ENCODE measurements at places on chromosomes 12 and 14.

GRCh38 chr12:104669851-104670337, 213.1 kb downstream of the CHST11 start:
- no peak for DNase-seq

- no peak for DNase-seq
Measured at GRCh38 chr14:61176686-61177085, 104.5 kb downstream of the TMEM30B start.

- no peak for DNase-seq
Measured at GRCh38 chr14:31950764-31951637, 126.1 kb upstream of the ARHGAP5 start.

DNA sequence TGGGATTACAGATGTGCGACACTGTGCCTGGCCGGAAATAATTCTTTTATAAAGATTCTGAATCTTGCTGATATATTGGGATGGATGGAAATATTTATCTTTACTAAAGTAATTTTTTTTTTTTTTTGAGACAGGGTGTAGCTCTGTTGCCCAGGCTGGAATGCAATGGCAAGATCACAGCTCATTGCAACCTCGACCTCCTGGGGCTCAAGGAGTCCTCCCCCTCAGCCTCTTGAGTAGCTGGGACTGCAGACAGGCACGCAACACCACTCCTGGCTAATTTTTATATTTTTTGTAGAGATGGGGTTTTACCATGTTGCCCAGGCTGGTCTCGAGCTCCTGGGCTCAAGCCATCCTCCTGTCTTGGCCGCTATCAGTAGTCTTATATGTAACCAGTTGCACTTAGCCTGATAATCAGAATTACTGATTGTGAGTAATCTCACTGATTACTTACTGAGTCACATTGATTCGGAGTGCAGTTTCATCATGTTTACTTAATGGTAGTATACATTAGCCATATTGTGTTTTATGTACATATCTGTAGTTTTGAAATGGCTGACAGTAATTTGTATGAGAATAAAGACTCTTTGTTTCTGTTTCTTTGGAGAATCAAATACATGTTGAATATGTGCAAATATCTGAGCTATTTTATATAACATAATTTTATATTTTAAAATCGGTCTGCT, 50.4 kb upstream of the LRTM2 start:
- no peak for DNase-seq

- DNase-seq = peak; percentile 94
Measured at GRCh38 chr12:123972457-123973401, at the start of the genes CCDC92 and ZNF664. CCDC92 (minus strand) TSS chr12:123972831; CDS start chr12:123944305, 28,526 bp downstream. ZNF664 (plus strand) TSS chr12:123973215; CDS start chr12:124012145, 38,930 bp downstream.

DNA sequence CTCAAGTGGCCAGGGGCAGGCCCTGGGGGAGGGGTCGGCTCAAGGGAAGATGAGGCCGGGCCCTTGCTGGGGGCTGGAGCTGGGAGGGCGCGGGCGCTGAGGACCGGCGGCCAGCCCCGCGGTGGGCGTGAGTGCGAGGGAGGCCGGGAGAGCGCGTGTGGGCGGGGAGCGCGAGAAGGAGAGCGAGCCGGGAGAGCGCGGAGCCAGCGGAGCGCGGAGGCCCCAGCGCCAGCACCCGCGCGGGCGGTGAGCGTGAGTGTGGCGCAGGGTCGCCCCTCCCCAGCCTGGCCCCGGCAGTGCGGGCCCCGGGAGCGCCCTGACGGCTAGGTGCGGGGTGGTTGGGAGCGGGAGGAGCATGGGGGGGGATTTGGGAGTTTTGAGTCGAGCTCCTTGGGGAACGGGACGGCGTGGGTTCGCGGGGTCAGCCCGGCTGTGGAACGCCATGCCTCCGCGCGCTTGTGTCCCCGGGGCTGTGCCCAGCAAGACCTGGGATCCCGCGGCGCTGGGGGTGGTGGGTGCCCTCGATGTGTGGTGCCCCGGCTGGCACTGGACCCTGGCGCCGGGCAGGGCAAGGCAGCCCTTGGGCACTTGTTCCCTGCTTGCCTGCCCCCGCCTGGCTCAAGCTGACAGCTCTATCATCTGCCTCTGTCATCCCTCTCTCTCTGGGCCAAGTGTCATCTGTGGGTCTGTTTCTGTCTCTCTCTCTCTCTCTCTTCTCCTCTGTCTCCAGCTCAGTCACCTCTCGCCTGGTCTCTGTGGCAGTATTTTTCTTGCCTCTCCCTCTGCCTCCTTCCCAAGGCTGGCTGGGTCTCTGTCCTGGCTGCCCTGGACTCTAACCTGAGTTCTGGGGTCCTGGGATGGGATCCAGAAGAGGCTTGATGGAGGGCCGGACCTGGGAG, at the start of gene LBHD2:
LBHD2 (plus strand) TSS at position 190 of the 899 bp plus-strand sequence. CDS start 1,803 bp downstream, outside the sequence.
- DNase-seq = no peak

DNA sequence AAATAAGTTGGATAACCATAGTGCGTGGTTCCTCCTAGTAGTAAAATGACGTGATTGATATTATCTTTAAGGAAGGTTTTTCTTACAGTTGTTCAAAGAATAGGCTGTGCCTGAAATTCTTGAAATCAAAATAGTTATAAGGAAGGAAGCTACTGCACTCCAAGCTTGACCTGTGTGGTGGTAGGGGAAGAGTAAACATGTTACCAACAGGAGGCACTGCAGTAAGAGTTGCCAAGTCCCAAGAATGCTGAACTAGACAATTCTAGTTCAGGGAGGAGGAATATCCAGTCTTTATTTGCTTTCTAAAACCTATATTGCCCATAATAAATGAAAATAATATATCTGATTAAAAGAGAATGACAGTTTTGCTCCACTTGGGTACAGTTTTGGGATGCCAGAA, 764.5 kb downstream of the TMTC2 start:
- DNase-seq = no peak

DNA sequence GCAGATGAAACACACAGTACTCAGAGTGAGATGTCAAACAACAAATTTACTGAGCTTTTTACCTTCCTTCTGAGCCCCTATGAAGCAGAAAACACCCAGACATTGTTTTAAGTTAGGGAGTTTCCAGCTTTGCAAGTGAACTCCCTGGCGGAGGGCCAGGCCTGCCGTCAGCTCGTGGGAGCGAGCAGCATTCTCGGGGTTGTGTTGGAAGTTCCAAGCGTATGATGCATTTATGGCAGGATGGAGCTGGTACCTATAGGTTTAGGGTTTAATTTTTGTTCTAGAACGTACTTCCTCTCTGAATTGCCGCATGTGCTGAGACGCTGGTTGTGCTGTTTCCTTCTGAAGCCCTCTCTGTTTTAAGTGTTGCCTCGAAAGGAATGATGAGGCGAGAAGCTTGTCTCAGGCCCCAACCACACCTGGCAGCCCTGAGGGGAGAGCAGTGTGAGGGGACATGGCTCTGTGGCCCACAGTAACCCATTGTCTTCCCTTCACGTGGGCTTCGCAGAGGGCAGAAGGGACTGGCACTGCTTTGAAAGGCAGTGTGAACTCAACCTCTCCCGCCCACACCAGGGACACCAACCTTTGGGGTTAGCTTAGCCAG, 76.6 kb downstream of the SSPN start:
- DNase-seq = no peak

DNA sequence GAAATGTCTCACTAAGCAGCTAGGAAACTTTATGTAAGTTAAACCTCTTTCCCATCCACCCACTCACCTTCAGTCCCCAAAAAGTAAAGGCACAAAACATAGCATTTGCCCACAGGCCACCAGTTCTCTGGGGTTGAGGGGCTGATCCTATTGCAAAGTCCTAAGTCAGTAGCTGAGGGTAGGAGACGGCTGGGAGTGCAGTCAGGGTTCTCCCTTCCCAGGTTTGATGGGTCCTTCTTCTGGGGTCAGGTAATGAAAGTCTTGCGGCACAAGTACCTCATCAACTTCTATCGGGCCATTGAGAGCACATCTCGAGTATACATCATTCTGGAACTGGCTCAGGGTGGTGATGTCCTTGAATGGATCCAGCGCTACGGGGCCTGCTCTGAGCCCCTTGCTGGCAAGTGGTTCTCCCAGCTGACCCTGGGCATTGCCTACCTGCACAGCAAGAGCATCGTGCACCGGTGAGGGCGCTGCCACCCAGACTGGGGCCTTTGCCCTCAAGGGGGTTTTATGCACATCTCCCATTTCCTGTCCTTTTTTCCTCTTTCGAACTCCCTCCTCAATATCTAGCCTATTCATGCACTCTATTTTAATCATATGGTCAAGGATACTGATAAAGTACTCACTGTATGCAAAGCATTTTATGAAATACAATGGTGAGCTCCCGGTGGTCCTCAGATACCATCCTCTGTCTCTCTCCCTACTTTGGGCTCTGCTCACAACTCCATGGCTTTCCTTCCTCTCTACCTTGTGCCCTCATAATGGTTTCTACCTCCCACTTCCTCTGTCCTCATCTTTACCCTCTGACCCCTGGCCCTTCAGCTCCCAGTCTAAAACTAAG, 986 bp downstream of the TSSK4 start:
- no peak for DNase-seq

GRCh38 chr12:80838708-80839107, 99.0 kb downstream of the LIN7A start:
- DNase-seq = peak; percentile 92

DNA sequence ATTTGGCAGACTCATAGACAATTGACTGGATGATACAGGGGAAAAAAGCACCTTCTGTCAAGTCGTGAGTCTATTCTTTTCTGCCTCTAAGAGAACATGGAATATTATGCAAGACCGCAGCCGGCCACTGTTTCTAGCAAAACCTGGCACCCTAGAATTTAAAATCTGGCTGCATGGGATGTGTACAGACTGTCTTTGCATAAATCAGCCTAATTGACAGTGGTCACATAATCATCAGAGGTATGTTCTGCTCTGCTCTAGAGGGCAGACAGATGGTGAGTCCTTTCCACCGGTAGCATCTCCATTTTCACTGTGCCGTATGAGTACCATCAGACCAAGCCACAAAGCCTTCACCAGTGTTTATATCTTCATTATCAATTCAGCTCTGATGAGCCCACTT, 80.6 kb downstream of the KCNK10 start:
- peak; percentile 96 for DNase-seq

- DNase-seq = no peak
Measured at GRCh38 chr12:57216921-57217879, 606 bp downstream of the NXPH4 start.

DNA sequence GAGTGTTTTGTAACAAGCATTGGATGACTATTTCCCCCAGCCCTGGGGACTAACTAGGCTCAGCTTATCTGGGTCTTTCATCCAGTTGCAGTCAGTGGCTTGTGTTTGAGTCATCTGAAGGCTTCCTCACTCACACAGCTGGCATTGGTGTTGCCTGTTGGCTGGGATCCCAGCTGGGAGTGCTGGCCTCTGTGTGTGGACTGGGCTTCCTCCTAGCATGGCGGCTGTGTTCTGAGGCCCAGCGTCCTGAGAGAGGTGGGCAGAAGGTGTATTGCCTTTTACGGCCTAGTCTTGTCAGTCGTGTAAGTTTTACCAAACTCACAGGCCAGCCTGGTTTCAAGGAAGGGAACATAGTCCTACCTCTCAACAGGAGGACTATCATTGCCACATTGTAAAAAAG, 28.3 kb upstream of the PPP2R5C start:
- no peak for DNase-seq

GRCh38 chr12:112314981-112315380, 67.2 kb downstream of the HECTD4 start:
- DNase-seq = no peak

- no peak for DNase-seq
Measured at GRCh38 chr12:117208811-117209455, 18.7 kb upstream of the FBXO21 start.

GRCh38 chr12:132545955-132546354, 56.0 kb downstream of the FBRSL1 start:
- no peak for DNase-seq

DNA sequence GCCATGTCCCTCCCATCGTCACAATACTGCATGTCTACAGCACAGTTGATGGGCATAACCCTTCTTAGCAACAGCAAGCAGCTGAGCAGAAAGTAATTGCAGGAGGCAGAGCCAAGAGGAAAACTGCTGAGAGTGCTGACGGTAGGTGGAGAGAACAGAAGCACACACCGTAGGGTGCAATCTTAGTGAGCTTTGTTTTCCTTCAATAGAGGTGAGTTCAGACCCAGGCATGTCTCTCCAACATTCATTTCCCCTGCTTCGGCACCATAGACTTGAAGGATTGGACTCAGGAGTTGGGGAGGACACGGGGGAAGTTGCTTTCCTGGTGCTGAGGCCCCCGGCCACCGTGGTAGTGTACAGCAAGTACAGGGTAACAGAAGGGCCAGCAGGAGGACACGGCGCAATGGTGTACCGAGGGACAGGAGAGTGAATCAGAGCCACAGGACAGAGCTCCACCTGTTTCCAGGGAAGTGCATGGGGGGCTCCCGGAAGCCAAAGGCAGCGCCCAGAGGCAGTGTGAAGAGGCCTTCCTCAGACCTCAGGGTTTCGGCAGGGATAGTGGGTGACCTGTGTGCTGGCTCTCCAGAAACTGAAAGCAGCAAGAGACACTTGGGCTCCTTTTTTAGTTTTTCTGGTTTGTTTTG, 36.3 kb upstream of the SINHCAF start:
- peak; percentile 56 for DNase-seq

DNA sequence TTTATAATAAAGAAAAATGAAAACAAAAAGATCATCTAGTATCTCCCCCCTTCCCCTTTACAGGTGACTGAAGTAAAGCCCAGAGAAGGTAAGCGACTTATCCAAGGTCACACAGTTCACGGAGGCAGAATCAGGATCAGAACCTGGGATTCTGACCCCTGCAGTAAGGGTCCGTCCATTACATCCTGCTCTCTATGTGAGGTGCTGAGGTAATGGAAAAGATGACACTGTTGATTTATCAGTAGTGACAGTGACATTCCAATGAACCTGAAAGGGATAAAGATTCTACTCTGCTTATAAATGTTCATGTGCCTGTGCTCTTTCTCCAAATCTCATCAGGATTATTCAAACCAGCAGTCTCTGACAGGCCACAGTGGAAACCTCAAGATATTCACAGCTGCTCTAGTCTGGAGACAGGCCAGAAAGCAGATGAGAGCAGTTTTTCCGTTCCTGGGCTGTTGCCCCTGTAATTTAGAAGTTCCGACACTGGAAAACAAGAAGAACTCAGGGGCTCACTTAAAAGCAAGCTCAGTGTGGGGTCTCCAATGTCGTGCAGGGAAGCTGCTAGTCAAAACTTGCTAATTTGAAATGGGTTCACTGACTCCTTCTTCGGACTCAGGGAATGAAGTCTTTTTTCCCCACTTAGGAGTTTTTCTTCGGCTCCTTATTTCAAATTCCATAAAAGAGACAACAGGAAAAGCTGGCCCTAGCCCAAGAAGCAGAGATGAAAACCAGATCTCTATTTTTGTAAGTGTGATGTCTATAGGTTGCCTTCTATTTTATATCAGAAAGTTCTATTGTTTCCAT, 131.8 kb upstream of the EEA1 start:
- peak; percentile 33 for DNase-seq

DNA sequence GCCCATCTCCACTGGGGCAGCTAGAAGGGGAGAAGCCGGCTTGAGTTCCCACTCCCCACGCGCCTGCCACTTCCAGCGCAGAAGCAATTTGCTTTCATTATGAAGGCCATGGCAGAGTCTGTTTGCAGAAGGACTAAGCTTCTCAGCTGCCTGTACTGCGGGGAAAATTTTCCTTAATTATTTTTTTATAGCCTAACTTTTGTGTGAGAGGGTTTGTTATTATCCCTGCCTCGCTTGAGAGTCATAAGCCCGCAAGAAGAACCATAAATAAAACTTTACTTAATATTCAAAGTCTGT, 56.0 kb upstream of the DLK1 start:
- DNase-seq = no peak

DNA sequence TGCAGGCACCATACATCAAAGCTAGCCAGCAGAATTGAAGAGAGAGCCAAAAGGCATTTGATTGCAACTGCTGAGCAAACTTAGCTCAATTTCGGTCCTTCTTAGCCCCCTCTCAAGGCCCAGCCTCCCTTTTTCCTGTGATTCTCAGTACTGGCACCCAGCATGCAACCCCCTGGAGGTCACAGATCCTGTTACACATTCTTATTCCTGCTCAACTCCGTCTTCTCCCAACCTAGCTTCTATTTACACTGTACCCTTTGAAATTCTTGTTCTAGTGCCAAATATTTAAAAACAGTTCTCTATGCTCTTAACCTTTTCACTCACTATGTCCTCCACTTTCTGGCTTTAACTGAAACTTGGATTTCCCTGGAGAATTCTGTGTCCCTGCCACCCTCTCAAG, 131.3 kb upstream of the CPSF6 start:
- DNase-seq = no peak

All from NCI-H524 (cell line).